ENCODE measurements at places on chromosomes 6 and 20.

DNA sequence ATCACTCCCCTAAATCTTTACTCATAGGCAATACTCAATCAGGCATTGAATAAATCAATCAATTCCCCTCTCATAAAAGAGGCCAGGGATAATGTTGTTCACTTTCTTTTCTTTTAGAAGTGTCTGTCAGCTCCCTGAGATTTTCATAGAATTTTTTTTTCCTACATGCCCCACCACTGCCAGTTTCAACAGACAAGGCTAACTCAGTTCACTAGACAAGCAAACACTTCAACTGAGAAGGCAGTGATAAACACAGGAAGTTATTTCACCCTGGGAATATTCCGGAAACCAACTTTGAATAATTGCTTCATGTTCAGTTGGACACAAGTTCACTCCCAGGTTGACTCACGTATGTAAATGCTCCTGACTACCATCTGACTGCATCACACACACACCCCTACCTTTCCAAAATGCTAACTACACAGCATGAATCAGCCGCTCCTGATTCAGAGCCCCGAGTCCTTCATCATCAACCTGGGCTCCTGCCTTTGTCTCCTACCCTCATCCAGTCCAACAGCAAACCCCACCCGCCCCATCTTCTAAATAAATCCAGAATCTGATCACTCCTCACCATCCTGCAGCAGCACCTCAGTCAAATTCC is 143.9 kb downstream of the BCAS1 start:
- DNase-seq = peak; percentile 91

GRCh38 chr20:5654557-5654956 is 95.6 kb upstream of the SHLD1 start:
- peak; percentile 83 for DNase-seq

- no peak for DNase-seq
Observed at GRCh38 chr6:114061741-114062140, 90.8 kb upstream of the HDAC2 start.

DNA sequence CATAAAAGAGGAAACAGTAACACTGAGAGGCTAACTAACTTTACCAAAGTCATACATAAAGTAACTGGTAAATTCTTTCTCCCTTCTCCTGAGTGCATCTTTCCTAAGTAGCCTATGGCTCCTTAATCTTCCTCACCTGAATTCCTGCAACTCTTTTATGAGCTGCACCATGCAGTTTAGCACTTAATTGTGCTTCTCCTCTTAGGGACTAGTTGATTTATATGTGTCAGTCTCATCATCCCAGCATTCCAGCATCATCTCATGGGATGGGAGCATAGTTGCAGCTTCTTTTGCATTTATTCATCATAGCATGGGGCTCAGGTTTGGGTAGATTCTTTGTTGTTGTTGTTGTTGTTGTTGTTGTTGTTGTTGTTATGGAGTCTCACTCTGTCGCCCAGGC is 3.5 kb upstream of the TSPYL1 start:
- no peak for DNase-seq

DNA sequence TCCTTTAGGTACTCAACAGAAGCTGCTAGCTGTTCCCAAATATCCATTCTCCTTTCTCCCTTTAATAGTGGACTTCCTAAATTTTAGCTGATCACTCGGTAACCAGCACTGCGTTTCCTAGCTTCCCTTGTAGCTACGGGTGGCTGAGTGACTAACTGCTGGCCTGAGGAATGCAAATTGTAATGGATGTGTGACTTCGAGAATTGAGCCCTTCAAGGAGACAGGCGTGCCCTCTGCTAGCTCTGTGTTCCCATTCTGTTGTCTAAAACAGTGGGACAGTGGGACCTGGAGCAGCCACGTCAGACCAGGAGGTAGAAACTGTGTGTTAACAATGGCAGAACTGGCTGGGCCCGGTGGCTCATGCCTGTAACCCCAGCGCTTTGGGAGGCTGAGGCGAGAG is 56.5 kb downstream of the SCML4 start:
- DNase-seq = no peak

DNA sequence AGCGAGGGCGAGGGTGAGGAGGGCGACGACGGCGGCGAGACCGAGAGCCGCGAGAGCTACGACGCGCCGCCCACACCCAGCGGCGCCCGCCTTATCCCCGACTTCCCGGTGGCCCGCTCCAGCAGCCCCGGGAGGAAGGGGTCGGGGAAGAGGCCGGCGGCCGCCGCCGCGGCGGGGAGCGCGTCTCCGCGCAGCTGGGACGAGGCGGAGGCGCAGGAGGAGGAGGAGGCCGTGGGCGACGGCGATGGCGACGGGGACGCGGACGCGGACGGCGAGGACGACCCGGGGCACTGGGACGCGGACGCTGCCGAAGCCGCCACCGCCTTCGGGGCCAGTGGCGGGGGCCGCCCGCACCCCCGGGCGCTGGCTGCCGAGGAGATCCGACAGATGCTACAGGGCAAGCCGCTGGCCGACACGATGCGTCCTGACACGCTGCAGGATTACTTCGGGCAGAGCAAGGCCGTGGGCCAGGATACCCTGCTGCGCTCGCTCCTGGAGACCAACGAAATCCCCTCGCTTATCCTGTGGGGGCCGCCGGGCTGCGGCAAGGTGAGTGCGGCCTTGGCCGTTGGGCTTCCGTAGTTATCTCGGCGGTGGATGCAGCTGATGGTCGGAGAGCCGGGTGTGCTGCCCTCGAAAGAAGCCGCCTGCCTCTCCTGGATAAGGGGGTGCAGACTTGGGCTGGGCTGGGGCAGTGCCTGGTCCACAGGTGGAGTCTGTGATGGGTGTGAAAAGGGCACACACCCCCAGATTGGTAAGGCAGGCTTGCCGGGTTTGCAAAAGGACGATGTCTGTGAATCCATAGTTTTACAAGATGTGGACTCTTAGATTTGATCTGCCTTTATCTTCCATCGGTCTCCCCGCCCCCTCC is 938 bp downstream of the WRNIP1 start:
- DNase-seq = peak; percentile 32

DNA sequence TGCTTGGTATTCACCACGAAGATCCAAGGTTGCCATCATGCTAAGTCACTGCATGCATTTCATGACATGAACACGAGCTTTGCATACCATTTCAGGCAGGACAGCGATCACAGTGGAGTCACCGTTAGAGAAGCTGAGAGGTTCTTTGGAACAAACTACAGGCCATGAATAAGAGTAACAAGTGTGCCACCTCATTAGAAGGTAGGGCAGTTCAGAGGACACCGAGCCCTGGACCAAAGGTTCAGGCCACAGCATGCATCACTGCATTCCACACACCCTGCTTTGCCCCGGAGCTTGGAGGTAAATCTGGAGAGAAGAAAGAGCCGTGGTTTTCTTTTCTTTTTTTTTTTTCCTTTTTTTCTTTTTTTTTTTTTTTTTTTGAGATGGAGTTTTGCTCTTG is 66.9 kb upstream of the CDH4 start:
- DNase-seq = no peak

DNA sequence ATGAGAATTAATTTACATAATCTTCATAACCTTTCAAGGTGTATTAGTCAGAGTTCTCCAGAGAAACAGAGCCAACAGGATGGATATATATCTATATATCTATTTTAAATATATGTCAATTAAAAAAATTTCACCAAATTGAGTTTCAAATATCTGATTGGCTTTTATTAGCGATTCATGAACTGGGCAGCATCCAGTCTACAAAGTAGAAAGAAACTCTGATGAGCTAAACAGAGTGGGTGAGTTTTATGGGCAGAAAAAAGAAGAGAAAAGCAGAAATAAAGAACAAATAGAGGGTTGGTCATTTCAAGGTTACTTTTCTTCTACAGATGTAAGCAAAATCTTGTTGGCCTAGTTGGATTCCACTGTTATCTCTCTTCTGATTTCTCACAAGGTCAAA is 29.0 kb upstream of the BTBD3 start:
- no peak for DNase-seq
